ENCODE measurements at places on chromosomes 1 and 21.

DNA sequence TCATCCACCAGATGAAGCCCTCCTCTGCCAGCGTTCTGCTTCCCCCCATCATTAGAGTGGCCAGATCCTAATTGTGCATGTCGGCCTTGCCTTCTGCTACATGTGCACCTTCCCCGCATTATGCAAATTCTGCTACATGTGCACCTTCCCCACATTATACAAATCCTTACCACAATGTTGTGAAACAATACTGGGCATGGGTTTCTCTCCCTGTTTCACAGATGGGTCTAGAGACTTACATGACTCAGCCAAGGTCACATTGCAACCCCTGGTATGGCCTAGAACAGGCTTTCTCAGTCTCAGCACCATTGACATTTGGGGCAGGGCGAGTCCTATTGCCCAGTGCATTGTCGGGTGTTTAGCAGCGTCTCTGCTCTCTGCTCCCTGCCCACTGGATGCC lies 1.0 kb upstream of the CELA2A start:
- no peak for DNase-seq

GRCh38 chr21:14366998-14367397 lies 15.9 kb downstream of the HSPA13 start:
- no peak for DNase-seq

DNA sequence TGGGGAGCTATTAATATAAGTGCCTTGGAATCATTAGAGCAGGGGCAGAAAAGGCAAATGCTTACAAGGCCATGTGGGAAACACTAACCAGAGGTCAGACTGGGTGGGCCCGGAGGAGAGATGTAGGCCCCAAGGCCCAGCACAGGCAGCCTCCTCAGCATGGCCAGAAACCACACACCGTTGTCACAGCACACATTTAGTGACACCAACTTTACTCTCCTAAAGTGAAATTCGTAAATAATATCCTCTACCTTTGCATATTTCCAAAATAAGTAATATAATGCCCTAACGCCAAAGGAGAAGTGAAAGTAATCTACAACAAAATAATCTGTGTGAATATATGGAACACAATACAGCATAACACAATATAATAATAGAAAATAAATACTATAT lies 62.6 kb downstream of the KIF21B start:
- DNase-seq, result no peak

DNA sequence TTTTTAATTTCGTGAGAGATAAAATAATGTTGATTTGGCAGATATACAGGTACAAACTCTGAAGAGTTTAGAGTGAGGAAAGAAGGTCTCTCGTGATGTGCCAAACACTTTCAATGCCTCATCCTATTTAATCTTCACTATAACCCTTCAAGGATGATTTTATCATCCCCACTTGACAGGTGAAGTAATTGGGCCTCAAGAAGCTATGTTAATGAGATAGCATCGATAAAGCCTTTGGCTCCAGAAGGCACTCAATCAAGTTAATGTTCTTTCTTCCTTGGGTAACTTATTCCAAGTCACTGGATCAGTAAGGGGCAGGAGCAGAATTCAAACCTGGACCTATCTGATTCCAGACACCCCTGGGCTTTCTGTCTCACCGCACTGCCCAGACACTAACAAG lies 7.2 kb downstream of the LMOD1 start:
- no peak for DNase-seq

DNA sequence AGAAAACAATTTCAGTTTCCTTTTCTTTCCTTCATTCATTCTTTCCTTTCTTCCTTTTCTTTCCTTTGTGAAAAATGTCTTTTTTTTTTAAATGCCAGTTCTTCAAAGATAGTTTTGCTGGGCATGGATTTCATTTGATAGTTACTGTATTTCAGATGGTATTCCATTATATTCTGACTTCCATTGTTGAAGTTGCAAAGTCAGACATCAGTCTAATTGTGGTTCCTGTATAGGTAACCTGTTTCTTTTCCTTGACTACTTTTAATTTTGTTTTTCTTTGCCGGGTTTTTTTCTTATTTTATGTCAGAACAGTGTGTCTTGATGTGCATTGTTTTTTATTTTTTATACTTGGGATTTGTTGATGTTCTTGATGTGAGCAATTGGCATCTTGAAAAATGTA lies 40.4 kb upstream of the MPC2 start:
- DNase-seq, result no peak

- DNase-seq, result no peak
Observed at GRCh38 chr1:70847013-70847412, 200.6 kb downstream of the PTGER3 start.

Measured in GM20000 (cell line).